ENCODE measurements at places on chromosomes 11 and 22.

DNA sequence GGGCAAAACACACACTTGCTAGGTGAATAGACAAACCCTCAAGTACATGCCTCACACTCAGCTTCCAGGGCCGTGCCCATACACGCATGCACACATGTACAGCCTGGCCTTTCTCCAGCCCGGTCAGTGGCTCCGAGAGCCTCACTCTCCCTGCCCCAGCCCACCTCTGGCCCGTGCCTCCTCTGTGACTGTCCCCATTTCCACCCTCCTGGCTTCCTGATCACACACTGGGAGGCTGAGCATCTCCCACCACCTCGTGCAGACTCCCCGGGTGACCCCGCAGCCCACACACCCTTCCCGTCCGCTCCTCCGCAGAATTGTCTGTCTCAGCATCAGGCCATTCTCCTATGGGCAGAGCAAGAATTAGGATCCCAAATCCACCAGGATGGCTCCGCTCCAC is 634.1 kb downstream of the TBC1D22A start:
- no peak for DNase-seq

DNA sequence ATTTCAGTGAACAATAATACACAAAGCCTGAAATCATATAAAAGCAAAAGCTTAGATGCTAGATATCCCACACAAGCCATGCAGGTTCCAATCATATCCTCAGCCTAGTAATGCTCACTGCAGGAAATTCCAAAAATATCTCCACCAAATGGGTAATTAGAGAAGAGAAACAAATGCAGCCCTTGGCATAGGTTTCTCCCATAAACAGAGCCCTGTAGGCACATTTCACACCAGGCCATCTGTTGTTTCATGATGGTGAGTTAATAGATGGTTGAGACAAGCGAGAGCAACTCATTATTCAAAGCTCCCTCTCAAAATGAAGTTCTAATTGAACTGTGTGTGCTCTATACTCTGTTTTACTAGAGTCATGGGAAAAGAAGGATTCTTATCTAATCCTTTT is 154.6 kb upstream of the TRPC6 start:
- DNase-seq = no peak

DNA sequence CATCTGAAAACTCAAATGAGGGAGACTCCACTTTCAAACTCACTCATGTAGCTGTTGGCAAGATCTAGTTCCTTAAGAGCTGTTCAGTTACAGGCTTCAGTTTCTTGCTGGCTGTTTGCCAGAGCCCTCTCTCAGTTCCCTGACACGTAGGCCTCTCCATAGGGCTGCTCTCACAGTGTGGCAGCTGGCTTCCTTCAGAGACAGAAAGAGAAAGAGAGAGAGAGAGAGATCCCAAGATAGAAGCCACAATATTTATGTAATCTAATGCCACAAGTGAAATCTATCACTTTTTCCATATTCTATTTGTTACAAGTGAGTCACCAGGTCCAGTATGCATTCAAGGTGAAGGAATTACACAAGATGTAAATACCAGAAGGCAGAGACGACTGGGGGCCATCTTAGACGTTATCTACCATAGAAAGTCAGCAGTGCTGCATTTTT is 168.8 kb downstream of the RCN1 start:
- no peak for DNase-seq

DNA sequence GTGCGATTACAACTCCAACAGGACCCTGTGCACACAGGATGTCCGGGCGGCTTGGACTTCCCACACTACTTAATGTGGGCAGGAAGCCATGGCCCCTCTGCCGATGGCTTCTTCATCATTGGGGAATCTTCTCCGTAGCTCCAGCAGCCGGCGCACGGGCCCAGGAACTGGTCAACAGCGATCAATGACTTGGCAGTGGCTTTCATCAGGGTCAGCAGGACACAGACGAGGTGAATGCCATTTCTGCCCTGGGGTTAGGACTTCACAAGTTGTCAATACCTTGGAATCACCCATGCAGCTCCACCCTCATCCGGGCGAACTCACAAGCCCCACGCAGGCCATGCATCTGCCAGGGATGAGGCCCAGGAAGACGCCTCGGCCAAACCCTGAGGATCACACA is 645.7 kb downstream of the BRD1 start:
- no peak for DNase-seq

- no peak for DNase-seq
These were observed 413.6 kb downstream of the TBC1D22A start for GRCh38 chr22:47176026-47176389.

GRCh38 chr11:94741022-94741679 is 27.0 kb upstream of the AMOTL1 start:
- DNase-seq = peak; percentile 47
